ENCODE measurements at places on chromosomes 5 and 9.

GRCh38 chr9:137431416-137431931 lies 8.3 kb downstream of the NOXA1 start:
- no peak for DNase-seq

GRCh38 chr9:17613758-17614157 lies 34.9 kb downstream of the SH3GL2 start:
- DNase-seq: no peak

- no peak for DNase-seq
Observed at GRCh38 chr9:132190966-132191365, 29.1 kb downstream of the NTNG2 start.

- no peak for DNase-seq
Observed at GRCh38 chr5:61414806-61415205, 82.7 kb downstream of the ZSWIM6 start.

DNA sequence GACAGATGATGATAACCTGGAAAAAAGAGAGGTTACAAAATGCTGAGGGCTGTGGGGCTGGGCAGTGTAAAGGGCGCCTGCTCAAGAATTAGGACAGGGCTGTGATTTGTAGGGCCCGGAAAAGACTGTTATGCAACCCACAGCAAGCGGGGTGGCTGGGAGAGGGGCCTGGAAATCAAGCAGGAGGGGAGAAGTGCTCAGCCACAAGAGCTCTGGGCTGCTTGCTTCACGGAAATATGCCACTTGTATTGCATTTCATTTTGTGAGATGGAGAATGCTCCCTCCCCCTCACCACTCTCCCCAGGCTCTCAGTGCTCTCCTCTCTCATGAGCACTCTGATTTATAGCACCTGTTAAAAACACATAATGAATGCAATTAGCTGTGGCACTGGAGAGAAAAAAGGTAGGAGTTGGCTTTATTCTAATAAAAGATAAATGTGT lies 8.4 kb upstream of the HAND1 start:
- no peak for DNase-seq

DNA sequence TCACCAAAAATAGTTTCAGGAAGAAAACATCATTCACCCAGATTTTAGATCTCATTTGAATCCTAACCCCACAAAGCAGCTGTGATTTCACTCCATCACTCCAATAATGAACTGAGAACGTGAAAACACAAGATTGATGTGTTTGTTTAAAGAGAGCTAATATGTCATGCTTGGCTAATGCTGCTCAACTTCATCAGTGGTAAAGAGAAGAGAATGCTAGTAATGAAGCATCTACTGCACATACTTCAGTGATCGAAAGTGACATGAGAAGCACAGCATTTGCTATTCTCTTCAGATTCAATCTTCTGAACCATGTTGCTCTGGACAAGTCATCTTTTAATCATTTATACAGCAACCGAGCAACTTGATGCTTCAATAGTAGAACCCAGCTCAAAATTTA lies 874.7 kb downstream of the EFNA5 start:
- DNase-seq: no peak

DNA sequence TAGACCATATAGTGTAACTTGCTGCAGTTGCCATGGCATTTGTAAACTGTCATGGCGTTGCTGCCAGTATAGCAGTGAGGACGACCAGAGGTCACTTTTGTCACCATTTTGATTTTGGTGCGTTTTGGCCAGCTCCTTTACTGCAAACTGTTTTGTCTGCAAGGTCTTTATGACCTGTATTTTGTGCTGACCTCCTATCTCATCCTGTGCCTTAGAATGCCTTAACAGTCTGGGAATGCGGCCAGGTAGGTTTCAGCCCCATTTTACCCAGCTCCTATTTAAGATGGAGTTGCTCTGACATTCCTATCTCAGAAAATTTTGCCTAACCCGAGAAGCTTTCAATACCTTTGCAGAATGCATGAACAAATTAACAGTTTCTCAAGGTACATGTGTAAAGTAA lies 914.4 kb upstream of the ACO1 start:
- no peak for DNase-seq

DNA sequence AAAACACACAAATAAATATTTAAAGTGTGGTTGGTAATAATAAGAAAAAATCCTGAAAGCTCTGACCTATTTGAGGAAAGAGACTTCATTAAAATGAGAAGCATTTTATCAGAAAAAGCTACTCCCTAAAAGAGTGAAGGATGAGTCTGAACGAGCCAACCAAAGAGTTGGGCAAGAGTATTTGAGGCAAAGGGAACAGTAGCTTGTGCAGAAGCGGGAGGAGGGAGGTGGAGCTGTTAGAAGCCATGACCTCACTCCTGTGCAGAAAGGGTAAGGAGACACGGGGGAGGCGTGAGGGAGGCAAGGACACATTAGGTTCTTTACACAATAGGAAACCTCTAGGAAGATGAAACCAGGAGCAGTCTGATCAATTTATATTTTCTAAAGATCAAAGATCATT lies 29.4 kb downstream of the SH3RF2 start:
- DNase-seq: no peak
